ENCODE measurements at places on chromosomes 5 and 9. TPM values are rescaled to one million over a fixed set of nuclear protein-coding genes. Genes with fewer than 3 reads are reported as not detected.

Gene TUSC1
- 6.8 TPM for total RNA-seq

Gene FKTN
- 7.2 TPM for total RNA-seq

Gene DAB2IP
- 71.1 TPM for total RNA-seq

Gene GPX3
- total RNA-seq: 803 TPM

Gene SYK
- total RNA-seq: 2.1 TPM

Gene OSTF1
- total RNA-seq: 15.8 TPM

Gene OMD
- 2.5 TPM for total RNA-seq

Gene FBP2
- total RNA-seq: not detected

Gene AGGF1
- 14.9 TPM for total RNA-seq

Gene INSL4
- total RNA-seq: not detected

Gene TMEM232
- total RNA-seq: 2.2 TPM

Gene DBH
- 0.09 TPM for total RNA-seq

DNA sequence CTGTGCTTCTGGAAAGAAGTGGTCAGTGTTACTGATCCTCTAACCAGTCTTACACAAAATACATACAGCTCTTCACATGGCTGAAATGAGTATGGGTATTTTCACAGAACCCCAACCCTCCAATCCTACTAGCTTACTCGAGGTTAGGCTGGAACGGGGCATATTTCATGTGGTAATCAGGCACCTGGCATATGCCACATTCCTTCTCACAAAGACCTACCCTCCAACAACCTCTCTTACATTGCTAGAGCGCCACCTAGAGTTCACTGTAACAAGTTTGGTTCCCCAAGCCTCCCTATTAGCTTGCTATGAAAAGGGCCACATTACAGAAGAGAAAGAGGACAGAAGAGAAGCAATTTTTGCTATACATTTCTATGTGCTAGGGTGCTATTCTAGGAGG lies 597.3 kb downstream of the PRELID2 start:
- no peak overlapping the region for H3K27ac ChIP-seq
- H3K36me3 ChIP-seq: no peaks in the 10 kb centered on the region
- H3K4me1 ChIP-seq: no peaks in the 10 kb centered on the region

DNA sequence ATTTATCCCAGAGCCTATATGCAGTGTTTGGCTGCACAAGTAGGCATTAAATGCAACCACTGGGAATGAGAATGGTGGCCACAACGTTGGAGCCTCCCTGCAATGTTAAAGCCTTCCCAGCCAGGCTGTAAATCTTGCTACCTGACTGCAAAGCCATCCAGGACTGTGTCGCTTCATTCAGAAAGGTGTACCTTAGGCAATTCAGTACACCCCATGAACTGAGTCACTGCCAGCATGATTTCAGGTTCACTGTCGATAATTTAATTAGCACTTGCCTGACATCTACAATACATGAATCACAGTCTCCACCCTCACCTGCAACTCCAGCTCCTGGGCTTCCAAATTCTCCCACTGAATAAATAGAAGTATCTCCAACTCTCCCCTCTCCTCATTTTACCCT lies 108.4 kb downstream of the SLIT3 start:
- H3K36me3 ChIP-seq: no peaks in the 10 kb centered on the region
- DNase-seq: no peak
- H3K27me3 ChIP-seq: no peaks in the 10 kb centered on the region
- peaks cover 4% of the 10 kb centered on the region for H3K4me1 ChIP-seq
- H3K4me3 ChIP-seq: no peak overlapping the region

GRCh38 chr9:134600371-134600770 lies 41.2 kb upstream of the COL5A1 start:
- peaks cover 26% of the 10 kb centered on the region for H3K4me1 ChIP-seq
- no peak overlapping the region for H3K4me3 ChIP-seq
- H3K36me3 ChIP-seq: no peaks in the 10 kb centered on the region
- H3K27ac ChIP-seq: no peak overlapping the region

GRCh38 chr9:76401580-76402354 lies 7.5 kb upstream of the RFK start:
- H3K4me3 ChIP-seq: no peak overlapping the region
- H3K27me3 ChIP-seq: no peaks in the 10 kb centered on the region
- H3K27ac ChIP-seq: no peak overlapping the region
- H3K36me3 ChIP-seq: no peaks in the 10 kb centered on the region
- peaks cover 8% of the 10 kb centered on the region for H3K4me1 ChIP-seq
- no peak for DNase-seq

- H3K4me1 ChIP-seq: no peaks in the 10 kb centered on the region
- no peak overlapping the region for H3K27ac ChIP-seq
- no peaks in the 10 kb centered on the region for H3K36me3 ChIP-seq
- H3K27me3 ChIP-seq: no peaks in the 10 kb centered on the region
- no peak overlapping the region for H3K4me3 ChIP-seq
- no peak for DNase-seq
Observed at GRCh38 chr9:19757745-19758144, 31.1 kb downstream of the SLC24A2 start.

DNA sequence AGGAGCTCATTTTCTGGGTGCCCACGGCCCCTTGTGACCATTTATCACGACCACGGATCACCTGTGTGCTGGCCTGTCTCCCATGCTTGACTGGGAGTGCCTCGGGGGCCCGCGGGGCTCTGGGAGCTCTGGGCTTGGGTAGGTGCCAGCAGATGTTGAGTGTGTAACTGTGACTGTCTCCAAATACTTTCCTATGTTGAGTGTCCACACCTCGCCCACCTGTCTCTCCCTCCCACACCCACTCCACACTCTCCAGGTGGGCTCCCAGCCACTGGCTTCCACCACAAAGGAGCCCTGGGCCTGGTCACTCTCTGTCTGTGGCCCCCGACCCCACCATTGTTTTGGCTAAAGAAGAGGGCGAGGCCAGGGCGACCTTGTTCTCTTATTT lies 196.4 kb downstream of the CDK5RAP2 start:
- no peaks in the 10 kb centered on the region for H3K36me3 ChIP-seq
- H3K27ac ChIP-seq: no peak overlapping the region
- H3K27me3 ChIP-seq: no peaks in the 10 kb centered on the region
- DNase-seq: no peak
- H3K4me3 ChIP-seq: no peak overlapping the region

GRCh38 chr9:113623851-113624485 lies 160.4 kb downstream of the RGS3 start:
- H3K36me3 ChIP-seq: no peaks in the 10 kb centered on the region
- no peak for DNase-seq
- H3K4me1 ChIP-seq: peaks cover 64% of the 10 kb centered on the region

GRCh38 chr9:86550401-86550800 lies 196.2 kb upstream of the TUT7 start:
- H3K27me3 ChIP-seq: peaks cover 3% of the 10 kb centered on the region
- no peaks in the 10 kb centered on the region for H3K4me1 ChIP-seq
- H3K4me3 ChIP-seq: no peak overlapping the region
- H3K27ac ChIP-seq: no peak overlapping the region
- no peaks in the 10 kb centered on the region for H3K36me3 ChIP-seq
- no peak for DNase-seq

GRCh38 chr9:7333719-7334118 lies 465.9 kb downstream of the DMAC1 start:
- no peak overlapping the region for H3K27ac ChIP-seq
- H3K27me3 ChIP-seq: no peaks in the 10 kb centered on the region
- H3K4me1 ChIP-seq: no peaks in the 10 kb centered on the region
- H3K36me3 ChIP-seq: no peaks in the 10 kb centered on the region
- no peak for DNase-seq

GRCh38 chr9:101470929-101471328 lies 35.4 kb upstream of the ALDOB start:
- H3K27ac ChIP-seq: no peak overlapping the region
- no peak overlapping the region for H3K4me3 ChIP-seq
- DNase-seq: no peak
- no peaks in the 10 kb centered on the region for H3K36me3 ChIP-seq
- H3K4me1 ChIP-seq: no peaks in the 10 kb centered on the region
- no peaks in the 10 kb centered on the region for H3K27me3 ChIP-seq

DNA sequence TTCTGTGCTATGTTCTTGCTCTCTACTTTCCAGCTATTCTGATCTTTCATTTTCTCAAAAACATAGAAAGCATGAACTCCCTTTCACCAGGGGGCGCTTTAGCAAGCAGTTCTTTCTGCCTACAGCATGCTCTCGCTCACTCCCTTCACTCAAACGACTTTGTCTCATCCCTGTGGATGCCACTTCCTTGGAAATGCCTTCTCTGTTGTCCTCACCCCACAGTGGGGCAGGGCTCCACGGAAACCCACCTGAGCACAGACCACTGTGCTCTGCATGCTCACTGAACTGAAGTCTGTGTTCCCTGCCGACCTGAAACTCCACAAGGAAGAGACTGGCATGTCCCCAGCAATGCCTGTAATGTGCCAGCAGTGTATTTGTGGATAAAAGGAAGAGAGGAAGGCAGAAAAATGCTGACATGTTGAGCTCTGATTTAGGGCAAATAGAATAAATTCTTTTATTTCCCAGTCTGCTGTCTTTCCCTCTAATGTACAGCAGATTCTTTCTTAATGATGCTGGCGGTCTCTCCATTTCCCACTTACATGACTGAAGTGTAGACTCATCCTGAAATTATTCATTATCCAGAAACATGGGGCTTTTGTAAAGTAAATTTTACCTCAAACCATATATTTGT lies 4.9 kb upstream of the ROR2 start:
- H3K36me3 ChIP-seq: no peaks in the 10 kb centered on the region
- no peak for DNase-seq
- H3K4me1 ChIP-seq: no peaks in the 10 kb centered on the region

DNA sequence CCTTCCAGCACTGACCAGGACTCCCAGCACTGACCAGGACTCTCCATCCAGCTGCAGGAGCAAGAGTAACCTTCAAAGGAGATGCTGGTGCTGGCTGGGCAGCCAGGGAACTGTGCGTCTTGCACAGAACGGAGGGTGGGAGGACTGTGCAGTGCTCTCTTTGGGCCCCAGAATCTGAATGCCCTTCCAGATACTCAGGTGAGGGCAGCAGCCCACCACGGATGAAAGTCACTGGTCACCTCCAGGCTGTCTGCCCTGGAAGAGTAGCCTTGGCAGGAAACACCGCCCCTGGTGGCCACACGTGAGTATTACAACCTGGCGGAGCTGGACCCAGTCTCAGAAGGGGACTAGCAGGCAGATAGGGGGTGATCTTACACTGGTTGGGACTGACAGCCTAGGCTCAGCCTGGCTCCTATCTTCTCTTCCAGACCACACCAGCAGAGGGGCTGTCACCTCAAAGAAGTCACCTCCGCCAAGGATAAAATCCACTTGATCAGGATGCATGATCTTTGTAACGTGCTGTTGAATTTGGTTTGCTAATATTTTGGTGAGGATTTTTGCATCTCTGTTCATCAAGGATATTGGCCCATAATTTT lies 4.8 kb upstream of the SARDH start:
- H3K4me1 ChIP-seq: peaks cover 7% of the 10 kb centered on the region
- DNase-seq: peak; percentile 70
- H3K27me3 ChIP-seq: peaks cover 4% of the 10 kb centered on the region
- no peak overlapping the region for H3K4me3 ChIP-seq
- no peaks in the 10 kb centered on the region for H3K36me3 ChIP-seq
- H3K27ac ChIP-seq: no peak overlapping the region

- H3K27me3 ChIP-seq: no peaks in the 10 kb centered on the region
- H3K4me3 ChIP-seq: no peak overlapping the region
- no peaks in the 10 kb centered on the region for H3K36me3 ChIP-seq
- peak; percentile 31 for DNase-seq
- peak overlapping the region; percentile 83 for H3K27ac ChIP-seq
Observed at GRCh38 chr5:9502050-9502834, 43.6 kb downstream of the SEMA5A start.

GRCh38 chr9:131999692-132000551 lies 79.7 kb downstream of the MED27 start:
- DNase-seq: no peak
- H3K36me3 ChIP-seq: no peaks in the 10 kb centered on the region
- no peaks in the 10 kb centered on the region for H3K27me3 ChIP-seq
- H3K4me3 ChIP-seq: no peak overlapping the region
- H3K4me1 ChIP-seq: peaks cover 20% of the 10 kb centered on the region

DNA sequence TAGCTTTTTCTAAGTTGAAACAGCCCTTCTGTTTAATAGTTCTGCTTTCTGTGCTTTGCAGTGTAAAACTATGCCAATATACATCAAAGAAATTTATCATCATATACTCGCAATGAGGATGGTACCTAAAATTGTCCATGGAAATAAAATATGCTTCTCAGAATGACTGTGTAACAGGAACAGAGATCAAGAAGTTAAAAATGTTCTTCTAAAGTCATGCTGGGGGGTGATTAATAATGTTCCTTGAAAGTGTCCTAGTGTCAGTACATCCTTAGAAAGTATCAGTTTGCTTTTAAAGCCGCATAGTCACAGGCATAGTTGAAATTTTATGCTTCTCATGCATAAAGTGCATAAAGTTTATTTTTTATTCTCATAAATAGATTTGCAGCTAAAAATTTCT lies 4.0 kb upstream of the LRRC70 start:
- H3K36me3 ChIP-seq: no peaks in the 10 kb centered on the region
- DNase-seq: no peak

DNA sequence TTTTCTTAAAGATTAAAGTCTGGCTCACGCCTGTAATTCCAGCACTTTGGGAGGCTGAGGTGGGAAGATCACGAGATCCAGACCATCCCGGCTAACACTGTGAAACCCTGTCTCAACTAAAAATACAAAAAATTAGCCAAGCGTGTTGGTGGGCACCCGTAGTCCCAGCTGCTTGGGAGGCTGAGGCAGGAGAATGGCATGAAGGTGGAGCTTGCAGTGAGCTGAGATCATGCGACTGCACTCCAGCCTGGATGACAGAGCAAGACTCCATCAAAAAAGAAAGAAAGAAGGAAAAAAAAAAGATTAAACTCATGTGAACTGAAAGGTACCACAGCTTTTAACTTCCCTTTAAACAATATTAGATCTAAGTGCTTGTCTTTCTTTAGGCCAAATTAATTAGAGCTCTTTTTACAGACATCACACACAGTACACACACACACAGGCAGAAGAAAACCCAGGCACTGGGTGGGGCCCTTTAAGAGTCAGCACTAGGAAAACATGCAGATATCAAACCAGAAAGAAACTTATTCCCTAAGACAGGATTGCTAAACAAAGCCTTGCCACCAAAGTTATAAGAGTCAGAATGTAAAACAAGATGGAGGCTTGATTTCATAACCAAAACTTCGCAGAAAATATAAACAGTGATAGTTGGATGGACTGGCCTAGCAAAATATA lies 29.3 kb upstream of the UHRF2 start:
- no peak overlapping the region for H3K4me3 ChIP-seq
- no peak for DNase-seq
- H3K36me3 ChIP-seq: no peaks in the 10 kb centered on the region
- no peaks in the 10 kb centered on the region for H3K27me3 ChIP-seq
- no peak overlapping the region for H3K27ac ChIP-seq
- no peaks in the 10 kb centered on the region for H3K4me1 ChIP-seq

DNA sequence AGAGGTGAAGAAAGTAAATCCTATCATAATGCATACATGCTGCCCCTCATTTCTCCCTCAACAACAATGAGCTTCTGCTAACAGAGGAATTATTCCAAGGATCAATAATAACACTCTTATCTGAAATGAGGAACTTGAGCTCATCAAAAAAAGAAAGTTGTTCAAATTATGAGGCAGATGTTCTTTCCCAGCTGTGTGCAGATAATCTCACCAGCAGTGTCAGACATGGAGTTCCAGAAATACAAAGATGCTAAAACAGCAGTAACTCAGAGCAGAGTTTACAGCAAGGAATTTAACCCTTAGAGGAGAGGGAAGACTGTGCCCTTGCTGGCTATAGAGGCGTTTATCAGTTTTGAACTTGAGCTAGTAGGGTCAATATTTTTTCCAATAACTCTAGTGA lies 153.1 kb downstream of the TRIM36 start:
- no peak overlapping the region for H3K4me3 ChIP-seq
- no peaks in the 10 kb centered on the region for H3K27me3 ChIP-seq
- no peaks in the 10 kb centered on the region for H3K36me3 ChIP-seq
- DNase-seq: no peak
- no peak overlapping the region for H3K27ac ChIP-seq

All from heart right ventricle (tissue), 16 donors.